ENCODE measurements at places on chromosomes 2 and 18.

DNA sequence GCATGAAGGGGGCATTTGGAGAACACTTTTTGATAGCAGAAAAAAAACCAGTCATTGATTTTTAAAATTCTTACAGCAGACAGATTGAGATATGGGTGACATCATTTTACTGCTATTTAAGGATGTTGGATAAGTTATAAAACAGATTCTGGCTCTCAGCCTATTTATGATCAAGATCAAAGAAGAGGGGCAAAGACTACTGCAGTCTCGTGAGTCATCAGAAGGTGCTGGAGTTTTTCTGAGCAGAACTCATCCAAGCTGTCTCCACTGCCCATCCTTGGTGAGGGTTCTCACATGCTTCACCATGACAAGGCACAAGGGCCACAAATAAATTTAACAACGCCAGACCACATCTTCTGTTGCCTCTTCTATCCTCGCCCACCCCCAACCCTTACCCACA lies 58.8 kb downstream of the ST6GAL2 start:
- no peak for DNase-seq

GRCh38 chr18:60732143-60732542 lies 359.6 kb upstream of the MC4R start:
- DNase-seq, result no peak

DNA sequence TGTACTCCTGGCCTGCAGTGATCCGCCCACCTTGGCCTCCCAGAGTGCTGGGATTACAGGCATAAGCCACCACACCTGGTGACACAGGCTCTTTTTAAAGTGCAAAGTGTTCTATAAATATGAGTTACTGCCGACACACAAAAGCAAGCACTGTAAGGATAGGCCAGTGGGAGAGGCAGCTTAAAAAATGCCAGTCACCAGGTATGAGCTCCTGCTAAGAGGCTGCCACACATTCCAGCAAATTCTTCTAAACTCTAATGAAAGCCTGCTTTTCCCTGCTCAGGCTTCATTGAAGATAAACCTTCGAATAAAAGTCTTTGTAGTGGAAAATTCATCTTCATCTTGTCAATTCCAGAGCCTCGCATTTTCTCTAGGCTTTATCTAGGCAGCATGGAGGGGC lies 203.0 kb upstream of the PID1 start:
- no peak for DNase-seq

- DNase-seq, result no peak
Observed at GRCh38 chr2:166897666-166898065, 9.4 kb downstream of the XIRP2 start.

DNA sequence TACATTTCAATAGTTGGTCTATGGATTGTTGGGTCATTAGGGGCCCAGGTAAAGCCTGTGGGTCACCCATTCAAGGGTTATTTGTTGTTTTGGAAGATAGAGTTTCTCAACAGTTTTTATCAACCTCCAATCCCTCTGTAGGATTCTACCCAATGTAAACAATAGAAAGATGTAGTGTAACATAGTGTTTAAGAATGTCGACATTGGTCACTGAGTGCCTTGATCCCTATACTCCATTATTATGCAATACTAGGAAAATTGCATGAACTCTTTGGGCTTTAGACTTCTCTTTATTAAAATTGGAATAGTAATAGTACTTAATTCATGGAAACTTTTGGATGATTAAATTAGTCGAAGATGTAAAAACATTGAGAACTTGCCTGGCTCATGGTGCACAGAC lies 292.1 kb downstream of the GPD2 start:
- no peak for DNase-seq
